ENCODE measurements at places on chromosomes 1 and 21.

DNA sequence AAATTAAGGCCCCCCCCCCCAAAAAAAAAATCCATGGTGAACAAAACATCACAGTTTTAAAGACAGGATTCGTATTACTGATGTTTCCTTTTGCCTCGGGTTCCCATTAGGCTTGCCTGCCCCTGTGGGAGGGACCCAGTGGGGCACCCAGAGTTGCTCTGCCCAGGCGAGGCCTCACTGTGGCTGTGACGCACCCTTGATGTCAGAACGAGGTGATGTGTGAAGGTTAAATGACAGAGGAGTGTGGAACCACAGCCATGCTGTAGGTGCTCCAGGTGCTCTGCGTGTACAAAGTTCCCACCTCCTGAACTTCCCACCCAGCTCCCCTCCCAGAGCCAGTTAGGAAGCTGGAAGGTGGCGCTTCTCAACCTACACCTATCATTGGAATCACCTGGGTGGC is 37.9 kb downstream of the GRHL3 start:
- no peak for DNase-seq

GRCh38 chr1:163296504-163297263 is 25.1 kb upstream of the NUF2 start:
- DNase-seq, result no peak

DNA sequence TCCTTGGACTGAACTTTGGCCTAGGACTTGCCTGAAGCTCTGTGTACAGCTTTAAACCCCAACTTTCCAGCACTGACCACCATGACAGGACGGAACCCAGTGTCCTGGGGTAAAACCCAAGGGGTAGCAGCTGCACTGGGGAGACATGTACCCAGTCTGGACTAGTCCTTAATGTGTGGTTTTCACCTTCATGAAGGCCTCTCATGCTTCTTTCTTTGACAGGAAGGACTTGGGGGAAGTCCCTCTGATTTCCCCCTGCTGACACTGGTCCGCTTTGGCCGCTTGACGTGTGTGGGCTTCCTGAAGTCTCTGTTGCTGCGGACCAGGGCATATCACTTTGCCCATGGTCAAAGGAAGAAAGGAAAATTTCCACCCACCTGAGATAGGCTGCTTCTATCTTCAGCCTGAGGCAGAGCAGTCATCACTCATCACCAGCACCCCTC is 66.3 kb upstream of the PRDX6 start:
- peak; percentile 8 for DNase-seq

DNA sequence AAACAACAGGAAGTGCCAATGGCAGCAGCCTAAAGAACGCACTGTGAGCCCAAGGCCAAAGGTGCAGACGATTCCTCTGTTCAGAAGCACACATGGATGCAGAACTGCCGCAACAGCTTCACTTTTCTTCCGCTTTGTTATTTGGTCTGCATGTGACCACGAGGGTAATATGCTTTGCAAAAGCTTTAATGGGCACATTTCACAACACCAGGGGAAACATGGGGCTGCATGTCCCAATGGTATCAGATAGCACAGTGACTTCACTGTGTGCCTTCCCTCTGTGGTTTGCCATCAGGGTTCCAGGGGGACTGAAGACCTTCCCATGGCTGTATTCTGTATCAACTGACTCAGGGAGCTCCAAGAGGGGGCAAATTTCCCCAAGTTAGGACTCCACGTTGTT is 28.3 kb downstream of the THAP3 start:
- DNase-seq, result no peak

DNA sequence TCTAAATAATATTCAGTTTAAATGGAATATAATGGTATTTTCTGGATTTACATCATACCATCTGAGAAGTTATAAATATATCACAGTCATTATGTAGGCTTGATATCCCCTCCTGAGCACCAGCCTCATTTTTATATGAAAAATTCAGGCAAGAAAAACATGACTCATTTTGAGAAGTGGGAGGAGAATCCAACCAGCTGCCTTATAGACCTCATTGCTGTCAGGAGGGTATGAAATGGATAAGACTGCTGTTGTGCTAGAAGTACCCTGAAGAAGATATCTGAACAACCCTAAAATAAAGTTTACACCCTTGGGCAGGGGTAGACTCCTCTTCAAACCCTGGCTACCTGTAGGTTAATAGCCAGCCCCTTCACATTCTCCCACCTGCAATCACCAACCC is 8.8 kb downstream of the GIPC2 start:
- DNase-seq, result no peak

- no peak for DNase-seq
Measured at GRCh38 chr1:83760226-83761021, 238.5 kb downstream of the TTLL7 start.

DNA sequence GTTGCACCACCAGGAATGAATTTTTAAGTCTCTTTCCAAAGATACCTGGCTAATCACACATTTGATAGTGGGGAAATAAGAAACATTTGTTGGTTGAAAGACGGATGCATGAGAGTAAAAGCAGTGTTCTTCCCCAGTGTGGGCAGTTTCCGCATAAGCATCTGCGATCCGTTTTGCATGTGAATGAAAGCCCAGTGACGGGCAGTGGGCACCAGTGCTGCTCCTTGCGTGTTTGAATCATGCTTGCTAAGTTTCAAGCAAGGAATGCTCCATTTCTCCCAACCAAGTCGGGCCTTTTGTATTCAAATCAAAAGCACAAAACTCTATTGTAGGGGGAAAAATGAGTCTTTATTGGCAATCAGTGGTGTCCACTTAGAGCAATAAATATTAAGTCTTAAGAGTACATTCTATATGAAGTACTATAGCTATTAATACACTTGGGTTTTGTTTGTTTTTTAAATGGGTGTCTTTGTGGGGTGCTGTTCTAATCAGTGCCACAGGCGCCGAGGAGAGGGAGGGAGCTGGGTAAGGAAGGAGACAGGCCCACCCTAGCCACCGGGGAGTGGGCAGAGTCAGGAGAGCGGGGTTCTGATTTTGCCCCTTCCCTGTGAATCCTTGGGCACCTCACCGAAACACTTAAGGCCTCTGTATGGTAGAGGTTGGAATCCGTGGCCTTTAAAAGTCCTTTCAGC is 750 bp upstream of the PTGFRN start:
- no peak for DNase-seq

GRCh38 chr1:30313176-30313575 is 410.2 kb downstream of the MATN1 start:
- no peak for DNase-seq

- no peak for DNase-seq
Measured at GRCh38 chr21:25489673-25490072, 117.6 kb downstream of the MRPL39 start.

DNA sequence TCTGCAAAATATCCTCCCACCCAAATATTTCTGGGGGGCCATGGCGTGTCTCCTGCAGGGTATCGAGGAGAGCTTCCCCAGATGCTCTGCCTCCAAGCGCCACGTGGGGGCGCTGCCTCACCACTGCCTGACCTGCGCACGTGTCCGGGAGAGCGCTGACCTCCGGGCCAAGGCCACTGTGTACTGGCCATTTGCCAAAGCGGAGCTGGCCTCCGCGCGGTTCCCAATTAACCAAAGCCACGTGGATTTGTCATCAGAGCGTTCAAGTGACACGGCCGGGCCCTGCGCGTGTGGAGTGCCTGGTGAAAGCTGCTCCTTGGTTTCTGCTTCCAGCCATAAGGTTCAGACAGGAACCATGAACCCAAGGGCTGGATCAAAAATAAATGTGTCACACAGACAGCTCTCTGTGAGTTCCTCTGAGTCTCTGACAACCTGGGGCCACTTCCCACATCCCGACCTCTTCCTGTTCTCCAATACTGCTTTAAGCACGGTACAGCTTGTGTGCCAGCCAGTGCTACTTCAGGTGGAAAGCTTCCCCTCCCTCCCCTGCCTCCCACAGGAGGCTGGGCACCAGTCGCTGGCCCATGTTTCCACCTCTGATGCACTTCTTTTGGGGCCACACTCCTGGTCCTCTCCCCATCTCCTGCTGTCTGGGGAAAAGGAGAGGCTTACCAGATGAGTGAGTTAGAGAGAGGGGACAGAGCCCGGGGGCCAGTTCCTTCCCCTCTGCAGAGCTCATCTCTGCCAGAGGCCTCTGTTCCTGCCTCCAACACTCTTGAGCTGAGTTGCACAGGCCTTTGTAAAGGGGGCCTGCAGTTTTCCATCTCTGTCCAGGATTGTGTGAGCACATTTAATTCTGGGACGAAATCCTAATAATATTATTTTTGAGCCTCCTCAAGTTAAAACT is 26.1 kb downstream of the ZP4 start:
- no peak for DNase-seq

GRCh38 chr21:36509973-36510664 is 30.2 kb upstream of the CLDN14 start:
- no peak for DNase-seq

DNA sequence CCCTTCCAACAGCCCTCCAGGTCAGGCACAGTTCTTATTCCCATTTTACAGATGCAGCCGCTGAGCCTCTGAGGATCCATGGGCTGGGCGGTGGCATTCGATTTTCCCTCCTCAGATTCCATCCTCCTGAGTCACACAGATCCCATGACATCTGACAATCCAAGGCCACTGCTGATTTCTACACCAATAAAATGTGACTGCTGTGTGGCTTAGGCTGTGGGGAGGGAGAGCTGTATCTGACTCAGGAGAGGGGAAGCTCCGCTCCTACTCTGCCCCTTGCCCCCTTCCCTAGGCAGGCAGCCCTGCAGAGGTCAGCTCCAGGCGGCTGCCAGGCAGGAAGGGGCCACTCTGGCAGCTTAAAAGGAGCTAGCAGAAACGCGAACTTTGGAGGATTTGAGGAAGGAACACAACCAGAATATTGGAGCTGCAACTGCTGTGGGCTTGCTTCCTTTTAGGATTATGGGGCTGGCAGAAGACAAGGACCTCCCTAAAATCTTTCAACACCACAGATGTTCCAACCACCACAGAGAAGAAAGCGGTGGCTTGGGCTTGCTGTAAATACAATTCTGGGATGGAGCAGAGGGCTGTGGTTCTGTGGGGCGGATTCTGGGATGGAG is 50.0 kb downstream of the MRPL37 start:
- no peak for DNase-seq

GRCh38 chr1:235503403-235504121 is 690 bp downstream of the B3GALNT2 start:
- no peak for DNase-seq

GRCh38 chr1:86263101-86263500 is 106.5 kb upstream of the COL24A1 start:
- no peak for DNase-seq

GRCh38 chr1:63152572-63152971 is 169.8 kb upstream of the FOXD3 start:
- no peak for DNase-seq

- no peak for DNase-seq
Measured at GRCh38 chr1:171389171-171389570, 75.2 kb downstream of the FMO4 start.

GRCh38 chr1:20476265-20477038 is 9.6 kb downstream of the CAMK2N1 start:
- DNase-seq, result no peak

- no peak for DNase-seq
Measured at GRCh38 chr1:56411484-56412180, 167.7 kb downstream of the PLPP3 start.

DNA sequence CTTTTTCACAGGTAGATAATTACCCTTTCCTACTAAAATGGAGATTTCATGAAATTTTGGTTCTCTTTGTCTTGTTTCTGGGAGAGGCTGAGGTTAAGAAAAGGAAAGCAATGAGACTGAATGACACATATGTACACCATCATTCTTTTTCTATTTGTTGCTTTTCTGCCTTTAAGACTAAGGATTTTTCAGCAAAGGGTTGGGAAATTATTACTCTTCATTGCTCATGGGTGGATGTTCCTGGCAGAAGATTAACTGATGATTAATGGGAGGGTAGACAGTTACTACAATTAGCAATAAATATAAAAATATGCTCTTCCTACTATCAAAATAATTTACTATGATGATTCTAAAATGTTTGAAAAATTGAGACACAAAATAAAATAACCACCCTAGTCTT is 316.5 kb upstream of the USP24 start:
- no peak for DNase-seq

DNA sequence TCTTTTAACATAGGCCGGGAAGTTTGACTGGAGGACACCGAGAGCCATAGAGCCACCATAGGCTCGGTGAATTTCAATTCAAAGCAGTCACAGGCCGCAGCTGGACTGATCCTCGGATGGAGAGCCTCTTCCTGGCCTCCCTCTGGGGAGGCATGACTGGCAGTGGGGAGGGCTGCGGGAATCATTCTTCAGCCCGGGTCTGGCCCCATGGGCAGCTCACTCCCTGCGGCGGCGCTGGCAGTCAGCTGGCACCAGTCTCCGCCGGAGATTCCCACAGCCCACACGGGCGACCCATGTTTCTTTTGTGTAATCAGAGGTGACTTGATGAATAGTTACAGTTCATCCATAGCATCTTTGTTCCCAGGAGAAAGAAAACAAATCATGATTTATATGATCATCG is 10.6 kb downstream of the ESPN start:
- DNase-seq, result no peak

DNA sequence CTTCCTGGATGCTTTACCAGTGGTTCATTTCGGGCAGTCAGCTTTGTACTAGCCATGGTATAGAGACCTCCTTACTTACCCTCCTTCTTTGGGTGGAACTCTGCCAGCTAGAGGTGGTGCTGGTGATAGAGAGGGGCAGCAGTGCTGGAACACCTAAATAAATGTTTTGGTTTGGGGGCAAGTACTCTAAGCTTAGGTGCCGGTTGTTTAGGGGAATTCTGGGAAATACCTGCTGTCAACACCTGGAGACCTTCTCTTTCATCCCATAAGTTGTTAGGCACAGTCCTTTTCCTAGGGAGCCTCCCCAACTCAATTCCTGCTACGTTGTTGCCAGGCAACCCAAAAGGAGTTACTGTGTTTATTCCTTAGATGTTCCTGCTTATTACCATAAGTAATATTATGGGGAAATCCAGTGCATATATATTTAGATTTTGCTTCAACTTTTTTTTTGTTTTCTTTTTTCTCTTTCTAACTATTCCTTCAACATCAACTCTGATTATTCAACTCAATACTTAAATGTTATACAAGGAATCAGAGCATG is 16.9 kb downstream of the SCP2 start:
- DNase-seq, result no peak

DNA sequence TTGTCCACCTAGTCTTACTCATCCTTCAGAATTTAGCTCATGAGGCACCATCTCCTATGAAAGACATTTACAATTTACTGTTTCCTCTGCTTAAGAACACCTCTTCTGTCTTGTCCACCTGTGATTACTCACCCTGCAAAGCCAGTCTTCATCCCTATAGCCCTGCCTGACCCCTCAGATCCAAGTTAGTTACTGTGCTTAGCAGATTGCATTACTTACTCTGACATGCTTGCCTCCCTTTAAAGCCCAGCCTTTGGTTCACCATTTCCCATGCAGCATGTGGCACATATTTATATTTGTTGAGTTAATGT is 60.9 kb upstream of the VCAM1 start:
- no peak for DNase-seq

- DNase-seq, result no peak
Measured at GRCh38 chr1:115814685-115815398, 26.1 kb downstream of the NHLH2 start.

- no peak for DNase-seq
Measured at GRCh38 chr1:42175314-42176054, 10.9 kb upstream of the GUCA2A start.

Measured in activated gamma-delta T cell treated with anti-CD3 and anti-CD28 coated beads, Interleukin-2, amount 50 U/mL, for 16 hours (primary cell).